Suprapubic skin (tissue), 4 donors: ENCODE measurements at places on chromosomes 4 and X. TPM values are rescaled to one million over a fixed set of nuclear protein-coding genes. Genes with fewer than 3 reads are reported as not detected.

GRCh38 chr4:47315346-47315745 is 148.2 kb downstream of the COMMD8 start:
- DNase-seq, result no peak
- no peak overlapping the region for H3K27ac ChIP-seq
- H3K36me3 ChIP-seq, result no peaks in the 10 kb centered on the region
- no peak overlapping the region for H3K4me3 ChIP-seq
- H3K4me1 ChIP-seq, result no peaks in the 10 kb centered on the region

Gene GJB1
- total RNA-seq, result 4.8 TPM

Gene FGD1
- 9.5 TPM for total RNA-seq

DNA sequence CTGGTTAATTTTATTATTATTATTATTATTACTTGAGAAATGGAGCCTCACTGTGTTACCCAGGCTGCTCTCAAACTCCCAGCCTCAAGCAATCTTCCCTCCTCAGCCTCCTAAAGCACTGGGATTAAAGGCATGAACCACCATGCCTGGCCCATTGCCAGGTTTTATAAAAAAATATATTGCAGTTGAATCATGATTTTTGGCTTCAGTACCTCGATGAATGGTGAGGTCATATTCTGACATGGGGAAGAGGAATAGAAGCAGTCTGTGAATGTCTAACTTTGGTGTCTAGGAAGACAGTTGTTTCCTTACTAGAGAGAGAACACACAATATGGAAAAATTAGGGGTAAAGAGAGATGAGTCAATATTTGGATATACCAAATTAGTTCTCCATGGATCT is 32.0 kb downstream of the CCSER1 start:
- H3K4me1 ChIP-seq, result no peaks in the 10 kb centered on the region
- no peaks in the 10 kb centered on the region for H3K36me3 ChIP-seq
- no peak overlapping the region for H3K27ac ChIP-seq
- H3K4me3 ChIP-seq, result no peak overlapping the region
- H3K27me3 ChIP-seq, result no peaks in the 10 kb centered on the region

DNA sequence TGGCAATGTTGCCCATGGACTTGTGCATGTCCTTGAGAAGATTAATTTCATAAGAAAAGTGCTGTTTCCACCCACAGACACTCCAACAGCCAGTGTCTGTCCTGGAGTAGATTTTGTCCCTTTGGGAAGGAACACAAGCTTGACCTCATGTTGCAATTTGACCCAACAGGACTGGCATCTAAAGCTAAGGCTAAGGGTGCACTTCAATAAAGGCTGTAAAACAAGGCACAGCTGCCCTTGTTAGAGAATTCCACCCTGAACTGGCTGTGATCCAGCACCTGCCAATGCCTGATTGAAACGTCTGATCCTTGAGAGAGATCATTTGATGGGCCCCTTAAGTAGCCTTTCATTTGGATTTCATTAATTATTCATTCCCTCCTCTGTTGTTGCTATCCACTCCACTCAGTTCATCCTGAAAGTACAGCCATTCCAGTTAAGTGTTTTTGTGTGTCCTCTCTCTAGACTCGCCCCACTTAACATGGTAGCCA is 56.2 kb downstream of the CD99L2 start:
- H3K27me3 ChIP-seq, result no peaks in the 10 kb centered on the region
- H3K27ac ChIP-seq, result no peak overlapping the region
- peaks cover 8% of the 10 kb centered on the region for H3K4me1 ChIP-seq
- DNase-seq, result no peak
- no peak overlapping the region for H3K4me3 ChIP-seq

DNA sequence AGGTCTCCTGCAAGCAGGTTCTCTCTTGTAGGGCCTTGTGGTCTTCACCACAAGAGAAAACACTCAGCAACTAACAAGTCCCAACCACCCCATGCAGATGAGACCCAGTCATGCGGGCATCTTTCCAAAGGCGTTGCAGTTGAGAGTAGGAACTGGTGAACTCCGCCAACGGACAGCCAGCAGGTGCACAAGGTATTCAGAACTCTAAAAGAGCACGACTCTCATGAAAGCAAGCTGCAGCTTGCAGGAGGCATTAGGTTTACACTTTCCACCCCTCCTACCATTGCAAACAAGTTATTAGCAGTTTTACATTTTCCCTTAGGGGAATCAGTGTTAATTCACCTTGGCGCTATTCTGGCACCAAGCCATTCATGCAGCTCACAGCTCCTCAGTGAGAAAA is 173.4 kb upstream of the KIT start:
- peak; percentile 69 for DNase-seq
- no peaks in the 10 kb centered on the region for H3K27me3 ChIP-seq
- peaks cover 7% of the 10 kb centered on the region for H3K4me1 ChIP-seq
- H3K27ac ChIP-seq, result no peak overlapping the region
